ENCODE measurements at places on chromosomes 6 and 20. TPM values are rescaled to one million over a fixed set of nuclear protein-coding genes. Genes with fewer than 3 reads are reported as not detected.

DNA sequence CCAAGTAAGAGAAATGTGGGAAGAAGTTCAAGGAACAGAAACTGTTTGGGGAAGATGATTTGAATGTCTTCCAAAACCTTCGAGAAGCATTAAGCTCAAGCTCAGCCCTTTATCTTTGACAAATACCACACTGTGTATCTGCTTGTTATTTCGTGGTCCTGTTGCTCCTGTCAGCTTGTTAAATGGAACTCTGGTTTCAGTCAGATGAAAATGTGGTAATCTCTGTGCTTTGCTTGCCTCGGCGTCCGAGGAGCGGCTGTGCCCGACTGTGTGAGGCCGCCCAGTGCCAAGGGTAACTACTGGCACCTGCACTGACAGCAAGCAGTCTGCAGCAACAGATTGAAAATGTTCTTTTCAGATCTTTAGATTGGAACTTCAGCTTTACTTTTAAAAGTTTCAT lies 577.9 kb upstream of the FLRT3 start:
- DNase-seq, result no peak

The PHF1 gene
- 77.3 TPM for total RNA-seq

DNA sequence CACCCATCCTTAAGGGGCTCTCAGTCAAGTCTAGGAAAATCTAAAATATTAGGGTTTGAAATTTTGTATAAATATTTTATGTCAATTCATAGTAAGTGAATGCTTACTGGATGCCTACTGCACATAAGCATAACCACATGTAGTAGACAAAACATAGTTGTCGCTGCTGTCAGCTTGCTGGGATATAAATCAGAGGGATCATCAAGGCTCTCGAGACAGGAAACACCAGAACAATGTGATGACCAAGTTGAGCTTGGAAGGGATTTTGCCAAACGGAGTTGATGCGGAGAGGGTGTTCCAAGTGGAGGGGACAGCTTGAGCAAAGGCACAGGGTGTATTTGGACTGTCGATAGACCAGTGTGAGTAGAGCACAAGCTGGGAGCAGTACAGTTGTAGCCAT lies 105.8 kb upstream of the SUPT3H start:
- no peak for DNase-seq

DNA sequence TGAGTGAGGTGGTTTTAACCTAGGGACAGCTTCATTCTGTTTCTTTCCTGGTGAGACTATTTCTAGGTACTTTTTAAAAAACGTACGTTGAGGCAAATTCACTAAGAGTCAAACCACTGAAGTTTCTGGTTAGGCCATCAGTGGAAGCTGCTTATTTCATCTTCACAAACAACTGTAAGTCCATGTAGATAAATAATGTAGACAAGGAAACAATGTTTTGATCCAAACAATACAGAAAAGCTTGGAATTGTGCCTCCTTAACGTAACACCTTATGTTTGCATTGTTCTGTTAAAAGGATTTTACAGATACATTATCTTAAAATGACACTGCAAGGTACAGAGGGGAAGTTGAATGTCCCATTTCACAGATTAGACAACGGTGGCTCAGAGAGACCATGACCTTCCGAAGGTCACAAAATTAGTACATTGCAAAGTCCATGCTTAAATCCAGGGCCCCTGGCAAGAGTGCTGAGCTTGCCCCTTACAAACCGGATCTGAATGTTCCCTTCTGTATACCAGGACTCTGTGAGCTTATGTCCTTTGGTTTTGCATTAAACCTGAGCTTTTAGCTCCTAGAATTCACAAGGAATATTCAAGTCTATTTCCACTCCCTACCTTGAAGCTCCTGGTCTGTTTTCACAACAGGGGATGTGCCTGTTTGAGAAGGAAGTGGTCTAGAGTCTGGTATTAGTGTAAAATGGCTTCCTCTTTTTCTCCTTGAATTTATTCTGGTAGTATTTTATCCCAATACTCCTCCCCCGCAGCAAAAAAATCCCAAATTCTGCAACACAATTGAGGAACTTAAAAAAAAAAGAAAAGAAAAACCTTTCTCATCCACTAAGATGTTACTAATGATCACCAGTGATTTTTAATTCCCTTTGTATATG lies 28.9 kb upstream of the ZNF217 start:
- no peak for DNase-seq

- DNase-seq, result peak; percentile 39
Measured at GRCh38 chr6:169851641-169852503, 100.5 kb downstream of the ERMARD start.

The OR10C1 gene
- not detected for total RNA-seq

DNA sequence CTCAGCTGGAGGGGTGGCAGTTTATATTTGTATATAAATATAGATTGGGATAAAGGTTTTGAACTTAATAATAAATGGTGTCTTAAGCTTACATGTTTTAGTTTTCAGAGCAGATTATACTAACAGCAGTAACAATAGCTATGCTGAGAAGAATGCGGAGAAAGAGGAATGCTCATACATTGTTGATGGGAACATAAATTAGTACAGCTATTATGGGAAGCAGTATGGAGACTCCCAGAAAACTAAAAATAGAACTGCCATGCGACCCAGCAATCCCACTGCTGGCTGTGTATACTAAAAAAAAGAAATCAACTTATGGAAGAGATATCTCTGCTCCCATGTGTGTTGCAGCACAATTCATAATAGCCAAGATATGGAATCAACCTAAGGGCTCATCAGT lies 127.9 kb downstream of the BCKDHB start:
- no peak for DNase-seq

GRCh38 chr6:53547166-53547810 lies 2.4 kb upstream of the GCLC start:
- no peak for DNase-seq

- DNase-seq, result no peak
Measured at GRCh38 chr6:137349856-137350830, 131.0 kb upstream of the IFNGR1 start.

DNA sequence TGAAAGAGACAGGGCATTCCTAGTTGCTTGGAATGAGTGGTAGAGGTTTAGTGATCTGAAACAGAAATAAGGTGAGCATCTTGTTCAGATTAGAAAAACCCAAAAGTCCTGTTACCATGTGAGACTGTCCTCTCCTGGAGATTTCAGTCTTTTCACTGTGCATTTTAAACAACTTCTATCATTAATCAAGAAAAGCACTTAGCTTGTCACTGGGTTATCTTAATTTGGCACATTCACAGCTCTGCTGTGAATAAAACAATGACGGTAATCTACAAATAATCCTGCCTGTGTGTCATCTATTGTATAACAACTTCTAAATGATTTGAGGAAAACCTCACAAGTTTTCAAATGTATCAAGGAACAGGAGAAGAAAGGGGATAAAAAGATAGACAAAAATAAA lies 9.5 kb upstream of the SMIM8 start:
- DNase-seq, result no peak

DNA sequence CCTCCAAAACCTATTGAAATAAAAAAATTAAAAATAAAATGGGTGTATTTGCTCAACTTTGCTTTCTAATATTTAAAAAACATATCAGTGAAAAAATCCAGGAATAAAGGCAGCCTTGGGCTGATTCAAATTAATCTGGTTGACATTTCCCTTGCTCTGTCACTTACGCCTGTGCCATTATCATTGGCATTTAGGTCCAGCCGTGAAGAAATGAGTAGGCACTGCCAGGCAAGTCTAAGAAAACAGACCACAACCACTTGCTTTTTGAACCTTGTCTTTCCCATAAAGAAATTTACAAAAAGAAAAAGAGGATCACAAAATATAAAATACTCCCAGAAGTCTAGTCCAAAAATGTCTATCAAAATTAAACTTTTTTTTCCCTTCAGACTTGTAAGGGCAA lies 59.2 kb upstream of the HBS1L start:
- DNase-seq, result no peak

DNA sequence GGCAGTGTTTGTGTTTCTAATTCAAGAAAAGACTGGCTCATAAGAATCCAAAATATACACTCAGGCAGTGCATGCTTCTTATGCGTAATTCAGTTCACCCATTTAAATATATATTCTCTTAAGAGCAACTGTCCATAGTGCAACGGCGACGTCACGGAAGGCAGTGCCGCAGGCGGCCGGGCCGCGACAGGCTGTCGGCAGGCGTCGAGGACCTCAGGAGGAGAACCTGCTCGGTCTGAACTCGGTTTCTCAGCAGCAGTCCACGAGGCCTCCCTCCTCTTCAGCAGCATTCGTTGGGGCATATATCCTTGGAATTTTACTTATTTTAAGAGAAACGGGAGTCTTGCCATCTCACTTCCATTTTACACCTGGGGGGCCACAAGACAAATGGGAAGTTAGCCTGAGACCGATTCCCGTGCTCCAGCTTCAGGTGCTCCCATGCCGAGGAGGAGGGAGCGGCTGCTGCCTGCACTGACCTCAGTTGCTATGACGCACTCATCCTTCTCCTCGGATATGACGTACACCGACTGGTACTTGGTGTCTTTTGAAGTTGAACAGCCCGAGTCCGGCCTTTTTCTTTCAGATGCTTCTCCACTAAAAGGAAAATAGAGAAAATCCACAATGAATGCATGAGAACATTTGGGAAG lies 8.2 kb downstream of the DLL1 start:
- no peak for DNase-seq

DNA sequence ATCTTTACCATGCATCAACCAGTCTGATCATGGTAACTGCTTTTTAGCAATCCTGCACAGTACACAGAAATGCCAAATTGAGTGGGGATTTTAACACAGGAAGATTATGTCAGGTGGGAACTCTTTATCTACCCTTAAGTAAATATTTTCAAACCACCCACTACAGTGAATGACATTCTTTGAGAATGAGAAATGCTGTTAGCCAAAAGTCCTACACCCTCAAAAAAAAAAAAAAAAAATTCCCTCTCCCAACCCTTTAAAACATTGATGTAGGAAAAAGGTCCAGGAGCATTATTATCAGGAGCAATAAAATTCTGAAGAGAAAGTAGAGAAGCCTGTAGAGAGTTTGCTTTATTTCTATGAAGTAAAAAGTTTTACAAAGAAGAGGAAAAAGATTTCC lies 307.2 kb upstream of the THEMIS start:
- no peak for DNase-seq

DNA sequence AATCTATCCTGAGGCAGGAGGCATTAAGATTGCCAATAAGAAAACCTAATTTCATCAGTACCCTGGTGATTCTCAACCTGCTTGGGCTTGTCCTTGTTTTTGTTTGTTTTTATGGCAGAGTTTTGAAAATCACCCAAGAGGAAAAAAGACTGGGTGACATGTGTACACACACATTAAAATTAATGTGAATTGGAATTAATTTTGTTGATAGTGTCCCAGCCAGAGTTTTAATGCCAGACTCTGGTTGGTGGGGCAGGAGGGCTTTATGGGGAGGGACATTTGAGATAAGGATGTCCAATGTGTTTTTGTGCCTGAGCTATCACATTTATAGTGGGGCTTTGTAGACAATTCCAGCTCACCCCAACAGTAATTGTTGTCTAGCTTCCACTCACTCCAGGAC lies 184.6 kb downstream of the ID4 start:
- DNase-seq, result no peak

DNA sequence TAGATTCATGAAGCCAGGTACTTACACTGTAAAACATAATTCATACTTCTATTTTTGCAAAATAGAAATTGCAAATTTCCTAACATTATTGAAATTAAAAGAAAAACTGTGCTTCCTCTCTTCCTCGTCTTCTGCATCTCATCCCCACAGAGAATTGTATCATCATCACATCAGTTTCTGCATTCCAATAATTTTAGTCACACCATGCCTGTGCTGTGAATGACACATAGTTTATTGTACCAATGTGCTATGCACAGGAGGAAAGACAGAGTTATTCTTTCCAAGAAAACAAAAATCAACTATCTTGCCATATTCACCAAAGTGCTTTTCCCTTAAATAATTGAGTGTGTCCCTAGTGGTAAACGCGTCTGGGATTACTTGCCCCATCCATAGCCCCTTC lies 38.1 kb upstream of the FAM135A start:
- DNase-seq, result no peak

The PLCB1 gene
- total RNA-seq, result 12.2 TPM

- no peak for DNase-seq
Measured at GRCh38 chr6:37867756-37868446, 48.4 kb downstream of the ZFAND3 start.

The VNN1 gene
- total RNA-seq, result 2.6 TPM

DNA sequence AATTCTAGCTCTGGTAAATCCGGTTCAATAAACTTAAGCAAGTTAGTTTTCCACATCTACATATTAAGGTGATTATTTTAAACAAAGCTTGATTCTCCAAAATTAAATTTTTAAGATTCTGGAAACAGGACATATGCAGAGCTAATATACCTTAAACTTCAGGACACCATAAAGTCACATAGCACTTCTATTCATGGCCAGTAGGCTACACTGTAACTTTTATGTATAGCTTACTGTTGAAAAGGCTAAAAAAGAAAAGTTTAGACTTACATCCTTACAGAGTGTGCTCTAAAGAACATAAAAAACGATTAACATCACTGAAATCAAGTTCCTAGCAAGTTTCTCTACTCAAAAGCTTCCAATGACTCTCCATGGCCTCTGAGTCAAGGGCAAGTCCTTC lies 224.7 kb downstream of the PTPRK start:
- no peak for DNase-seq

The DYNLT2 gene
- 2.3 TPM for total RNA-seq

DNA sequence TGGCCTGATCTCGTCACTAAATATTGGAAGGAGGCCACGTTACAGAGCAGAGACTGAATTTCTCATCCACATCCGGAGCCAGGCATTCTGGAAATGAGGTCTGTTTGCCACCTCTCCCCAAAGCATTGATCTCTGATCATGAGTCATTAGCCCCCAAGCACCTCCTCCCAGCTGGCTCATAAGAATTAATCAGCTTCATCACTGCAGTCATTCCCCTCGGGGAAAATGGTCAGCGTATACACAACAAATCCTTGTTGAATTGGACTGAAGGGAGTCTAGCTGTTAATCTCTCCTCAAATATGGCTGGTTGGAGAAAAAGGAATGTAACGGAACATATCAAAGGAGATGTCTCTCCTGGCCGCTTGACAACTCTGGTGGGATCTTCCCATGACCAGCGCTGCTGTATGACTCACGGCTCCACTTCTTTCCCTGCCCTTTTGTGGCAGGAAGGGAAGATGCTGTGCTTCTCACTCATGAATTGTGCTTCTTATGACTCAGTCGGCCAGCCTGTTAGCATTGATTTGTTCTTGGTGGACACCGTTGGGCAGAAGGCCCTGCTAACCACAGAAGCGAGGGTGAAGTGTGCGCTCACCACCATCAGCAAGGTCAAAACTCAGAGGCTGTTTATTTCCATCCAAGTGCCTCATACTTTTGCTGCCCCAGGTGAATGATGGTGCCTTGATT lies 76.7 kb downstream of the RNF182 start:
- no peak for DNase-seq

DNA sequence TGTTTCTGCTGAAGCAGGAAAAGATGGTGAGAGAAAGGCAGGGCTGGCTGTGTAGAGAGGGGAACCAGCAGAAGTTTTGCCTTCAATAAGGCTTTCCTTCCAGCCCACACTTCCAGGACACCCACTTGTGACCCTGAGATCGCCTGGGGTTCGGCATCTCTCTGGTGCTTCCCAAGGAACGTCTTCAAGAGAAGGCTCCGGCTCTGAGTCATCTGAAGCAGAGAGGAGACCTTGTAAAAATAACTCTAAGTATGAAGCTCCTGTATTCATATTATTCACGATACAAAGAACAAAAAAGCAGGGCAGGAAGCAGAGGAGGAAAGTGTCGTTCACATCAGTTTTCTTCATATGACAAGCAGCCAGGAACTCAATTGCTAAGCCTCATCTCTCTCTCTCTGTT lies 95.4 kb upstream of the MRPS10 start:
- no peak for DNase-seq

The REM1 gene
- 3.9 TPM for total RNA-seq

GRCh38 chr6:125793863-125794262 lies 3.1 kb downstream of the NCOA7 start:
- DNase-seq, result no peak
